ENCODE measurements at places on chromosomes 6 and 20. TPM values are rescaled to one million over a fixed set of nuclear protein-coding genes. Genes with fewer than 3 reads are reported as not detected.
A peak's percentile ranks its signal among the peaks of the same experiment; 100 is the strongest.

ZC2HC1B gene
- not detected for total RNA-seq

GRCh38 chr6:159941286-159942113 is 27.4 kb upstream of the IGF2R start:
- DNase-seq, result no peak

- no peak for DNase-seq
Measured at GRCh38 chr20:24589815-24590177, 120.4 kb downstream of the SYNDIG1 start.

DNA sequence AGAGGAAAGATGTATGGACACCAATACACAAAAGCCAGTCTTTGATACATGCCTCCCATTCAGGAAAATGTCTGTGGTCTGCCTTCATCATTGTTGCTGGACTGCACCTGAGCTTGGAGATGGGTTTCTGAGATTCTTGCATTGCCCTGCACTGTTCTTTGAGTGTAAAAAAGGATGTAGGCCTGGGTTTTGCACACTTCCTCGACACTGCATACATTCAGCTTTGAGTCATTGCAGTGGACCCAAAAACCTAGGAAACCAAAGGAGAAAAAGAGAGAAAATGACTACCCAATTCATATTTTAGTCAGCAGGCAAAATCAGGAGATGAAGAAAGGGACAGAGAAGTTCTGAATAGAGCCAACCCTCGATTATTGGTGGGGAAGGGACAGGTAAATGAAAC is 9.0 kb downstream of the TOMM6 start:
- DNase-seq, result no peak

- no peak for DNase-seq
Measured at GRCh38 chr6:96058082-96058481, 42.3 kb downstream of the FUT9 start.

DNA sequence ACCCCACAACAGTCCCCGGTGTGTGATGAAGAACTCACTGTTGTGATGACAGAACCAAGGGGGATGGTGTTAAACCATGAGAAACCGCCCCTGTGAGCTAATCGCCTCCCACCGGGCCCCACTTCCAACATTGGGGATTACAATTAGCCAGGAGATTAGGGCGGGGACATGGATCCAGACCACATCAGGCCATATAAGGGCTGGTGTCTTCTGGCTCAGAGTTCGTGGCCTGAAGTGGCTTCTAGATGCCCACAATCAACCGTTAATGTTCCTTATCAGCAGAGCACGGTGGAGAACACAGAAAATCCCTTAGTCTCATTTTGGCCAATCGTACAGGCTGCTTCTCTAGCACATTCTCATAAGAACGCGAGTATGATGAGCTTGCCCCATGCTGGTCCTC is 10.9 kb upstream of the MAS1 start:
- no peak for DNase-seq

GRCh38 chr6:112193117-112193516 is 61.2 kb downstream of the LAMA4 start:
- DNase-seq, result no peak

DNA sequence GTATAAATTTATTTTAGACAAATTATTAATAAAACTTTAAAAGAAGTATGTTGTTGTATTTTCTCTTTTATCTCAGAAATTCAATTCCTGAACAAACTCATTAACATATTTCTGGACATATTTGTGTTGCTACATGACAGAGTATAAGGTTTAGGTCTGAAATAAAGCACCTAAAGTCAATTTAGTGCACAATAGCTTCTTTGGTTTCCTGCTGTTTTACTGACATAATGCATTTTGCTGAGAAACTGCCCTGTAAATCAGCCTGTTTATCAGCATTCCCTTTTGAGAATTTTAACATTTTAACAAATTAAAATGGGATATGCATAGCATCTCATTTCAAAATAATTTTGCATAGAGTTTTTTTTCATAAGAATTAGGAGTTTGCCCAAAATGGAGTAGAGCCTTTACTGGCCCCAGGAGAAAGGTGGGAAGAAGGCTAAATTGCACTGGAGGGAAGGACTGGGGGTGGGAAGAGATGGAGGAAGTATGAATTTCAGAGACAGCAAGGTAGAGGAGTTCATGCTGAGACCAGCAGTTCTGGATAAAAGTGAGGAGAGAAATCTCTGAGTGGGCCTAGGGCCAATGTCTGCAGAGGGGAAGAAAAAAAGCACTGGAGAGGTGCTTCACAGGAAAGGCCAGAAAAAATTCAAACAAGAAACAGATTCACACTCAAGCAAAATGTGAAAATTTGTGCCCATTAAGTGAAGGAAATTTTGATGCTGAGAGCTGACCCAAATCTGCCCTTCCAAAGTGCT is 324.2 kb upstream of the HSF2 start:
- DNase-seq, result no peak

RNASET2 gene
- total RNA-seq, result 2.2 TPM

GMEB2 gene
- total RNA-seq, result 12.8 TPM

CST5 gene
- total RNA-seq, result not detected

TFAP2A gene
- total RNA-seq, result 0.32 TPM

GRCh38 chr20:38208088-38208487 is 43.0 kb upstream of the TGM2 start:
- no peak for DNase-seq

NHLRC1 gene
- 0.17 TPM for total RNA-seq

GRCh38 chr6:25548451-25548850 is 103.6 kb upstream of the SCGN start:
- no peak for DNase-seq

SLC52A3 gene
- not detected for total RNA-seq

- no peak for DNase-seq
Measured at GRCh38 chr6:92779746-92780145, 639.6 kb downstream of the EPHA7 start.

NRSN2 gene
- 89.3 TPM for total RNA-seq

GRCh38 chr6:150783813-150784212 is 81.7 kb upstream of the MTHFD1L start:
- DNase-seq, result no peak

GRCh38 chr6:45836438-45836824 is 179.2 kb downstream of the CLIC5 start:
- no peak for DNase-seq

DNA sequence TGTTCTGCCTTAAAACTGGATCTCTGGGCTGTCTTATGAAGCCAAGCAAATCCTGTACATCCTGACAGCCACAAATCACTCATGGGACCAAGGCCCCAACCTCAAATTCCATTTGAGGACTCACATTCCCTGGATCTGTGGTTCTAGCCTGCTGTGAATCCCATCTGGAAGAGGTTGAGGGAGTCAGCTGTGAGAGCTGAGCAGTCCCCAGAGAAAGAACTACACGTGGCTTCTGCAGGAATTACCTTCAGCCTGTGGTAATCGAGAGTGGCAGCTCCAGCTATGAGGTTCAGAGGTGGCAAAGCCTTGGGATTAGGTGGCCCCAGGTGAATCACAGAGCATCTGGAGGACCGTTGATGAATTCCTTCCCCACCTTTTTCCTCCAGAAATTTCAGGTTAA is 245.2 kb downstream of the SLC24A3 start:
- no peak for DNase-seq

GRM1 gene
- 0.17 TPM for total RNA-seq

GRCh38 chr6:128327890-128328289 is 192.5 kb downstream of the PTPRK start:
- DNase-seq, result no peak

DNA sequence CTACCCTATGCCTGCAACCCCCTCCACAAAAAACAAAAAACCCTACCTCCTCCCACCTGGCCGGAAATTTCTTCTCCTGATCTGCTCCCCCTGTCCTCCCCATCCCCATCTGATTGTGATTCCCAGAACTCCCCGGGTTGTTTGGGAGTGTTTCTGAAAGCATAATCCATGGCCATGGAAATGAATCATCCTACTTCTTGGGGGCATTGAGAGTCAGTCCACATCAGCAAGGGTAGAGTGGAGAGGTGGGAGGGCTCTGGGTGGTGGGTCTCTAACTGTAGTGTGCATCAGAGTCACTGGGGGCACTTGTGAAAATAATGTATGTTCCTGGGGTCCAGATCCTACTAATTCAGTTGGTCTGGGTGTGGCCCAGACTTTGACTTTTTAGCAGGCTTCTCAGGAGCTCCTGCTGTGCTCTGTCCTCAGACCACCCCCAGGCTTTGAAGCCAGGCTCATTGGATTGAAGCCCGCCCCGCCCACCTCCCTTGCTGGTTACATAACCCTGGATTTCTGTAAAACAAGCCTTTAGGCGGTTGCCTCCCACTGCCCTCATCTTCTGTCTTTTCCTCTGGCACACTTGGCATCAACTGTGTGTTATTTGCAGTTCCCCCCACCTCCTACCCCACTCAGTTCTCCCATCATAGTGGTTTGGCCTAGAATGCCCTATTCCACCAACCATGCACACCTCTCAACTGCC is 10.5 kb downstream of the PIGT start:
- DNase-seq, result no peak

GRCh38 chr6:157155804-157156203 is 167.5 kb downstream of the TMEM242 start:
- DNase-seq, result no peak

SYS1 gene
- 17.7 TPM for total RNA-seq

DNA sequence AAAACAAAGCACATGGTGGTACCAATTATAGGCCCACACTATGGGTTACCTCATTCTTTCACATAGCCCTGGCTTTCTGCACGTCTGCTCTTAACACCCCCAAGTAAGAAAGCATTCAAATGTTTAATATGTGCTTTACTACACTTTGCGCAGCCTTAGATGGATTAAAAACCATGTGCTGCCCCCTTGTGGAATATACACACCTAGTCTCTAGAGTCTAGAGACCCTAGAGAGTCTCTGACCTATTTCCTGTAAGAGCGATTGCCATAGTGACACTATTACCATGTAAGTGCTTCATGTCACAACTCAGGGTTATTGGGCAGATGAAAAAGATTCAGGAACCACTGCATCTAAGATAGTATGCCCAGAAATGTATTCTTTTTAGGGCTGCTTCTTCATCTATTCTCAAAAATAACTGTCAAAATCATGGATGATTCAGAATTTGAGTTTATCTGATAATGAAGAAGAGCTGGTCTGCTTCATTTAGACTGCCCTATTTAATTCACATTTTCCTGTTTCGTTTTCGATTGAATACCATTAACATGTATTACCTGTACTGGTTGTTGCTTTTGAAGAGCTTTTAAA is 186.3 kb downstream of the ADGB start:
- DNase-seq, result no peak

- DNase-seq, result no peak
Measured at GRCh38 chr6:122931916-122932315, 64.1 kb upstream of the CLVS2 start.

DNA sequence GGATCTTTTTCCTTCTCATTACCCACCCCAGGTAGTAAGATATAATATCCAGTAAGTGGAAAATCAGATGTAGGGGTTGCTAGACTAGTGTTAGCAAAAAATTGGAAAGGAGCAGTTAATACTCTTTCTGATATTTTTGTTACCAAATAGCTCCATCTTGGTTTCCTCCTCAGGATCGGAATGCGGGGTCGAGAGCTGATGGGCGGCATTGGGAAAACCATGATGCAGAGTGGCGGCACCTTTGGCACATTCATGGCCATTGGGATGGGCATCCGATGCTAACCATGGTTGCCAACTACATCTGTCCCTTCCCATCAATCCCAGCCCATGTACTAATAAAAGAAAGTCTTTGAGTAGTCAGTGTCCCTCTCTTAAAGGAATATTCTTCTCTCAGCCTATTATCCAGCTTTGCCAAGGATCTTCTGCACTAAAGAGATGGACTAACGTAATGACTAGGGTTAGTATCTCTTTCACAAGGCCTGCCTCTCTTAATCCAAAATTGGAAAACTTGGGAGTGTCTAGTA is 1.5 kb downstream of the ROMO1 start:
- DNase-seq, result no peak

GRCh38 chr20:47030271-47030810 is 135.7 kb downstream of the EYA2 start:
- DNase-seq, result no peak

PHACTR2 gene
- 9.7 TPM for total RNA-seq

STMND1 gene
- total RNA-seq, result not detected

DNA sequence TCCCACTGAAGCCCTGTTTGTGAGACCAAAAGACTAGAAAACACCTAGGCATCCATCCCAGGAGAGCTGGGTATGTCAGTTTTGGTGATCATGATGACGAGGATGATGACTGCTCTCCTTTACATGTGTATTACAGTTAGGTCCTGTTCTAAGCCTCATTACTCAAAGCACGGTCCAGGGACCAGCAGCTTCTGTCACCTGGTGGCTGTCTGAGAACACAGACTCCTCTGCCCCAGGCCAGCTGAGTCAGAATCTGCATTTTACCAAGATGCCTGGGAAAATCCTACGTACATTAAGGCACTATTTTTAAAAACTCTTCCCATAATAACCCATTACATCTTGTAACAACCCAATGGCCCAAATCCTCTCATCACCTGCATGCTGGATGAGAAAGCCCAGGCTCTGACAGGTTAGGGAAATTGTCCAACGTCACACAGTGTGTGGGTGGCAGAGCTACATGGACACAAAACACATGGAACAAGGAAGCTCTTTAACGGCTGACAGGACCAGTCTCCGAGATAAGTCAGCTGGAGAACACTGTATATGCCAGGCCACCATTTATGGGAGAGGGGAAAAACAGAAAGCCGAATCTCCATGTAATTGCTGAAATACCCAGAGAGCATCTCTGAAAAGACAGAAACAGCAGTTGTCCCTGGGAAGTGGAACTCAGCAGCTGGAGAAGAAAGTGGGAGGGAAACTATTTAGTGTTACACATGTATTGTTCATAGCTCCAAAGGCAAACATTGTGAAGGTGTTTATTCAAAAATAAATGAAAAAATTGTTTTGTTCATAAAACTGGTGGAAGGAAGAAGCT is 65.4 kb downstream of the BMP7 start:
- no peak for DNase-seq

- no peak for DNase-seq
Measured at GRCh38 chr6:3546121-3546520, 89.3 kb upstream of the SLC22A23 start.

DNA sequence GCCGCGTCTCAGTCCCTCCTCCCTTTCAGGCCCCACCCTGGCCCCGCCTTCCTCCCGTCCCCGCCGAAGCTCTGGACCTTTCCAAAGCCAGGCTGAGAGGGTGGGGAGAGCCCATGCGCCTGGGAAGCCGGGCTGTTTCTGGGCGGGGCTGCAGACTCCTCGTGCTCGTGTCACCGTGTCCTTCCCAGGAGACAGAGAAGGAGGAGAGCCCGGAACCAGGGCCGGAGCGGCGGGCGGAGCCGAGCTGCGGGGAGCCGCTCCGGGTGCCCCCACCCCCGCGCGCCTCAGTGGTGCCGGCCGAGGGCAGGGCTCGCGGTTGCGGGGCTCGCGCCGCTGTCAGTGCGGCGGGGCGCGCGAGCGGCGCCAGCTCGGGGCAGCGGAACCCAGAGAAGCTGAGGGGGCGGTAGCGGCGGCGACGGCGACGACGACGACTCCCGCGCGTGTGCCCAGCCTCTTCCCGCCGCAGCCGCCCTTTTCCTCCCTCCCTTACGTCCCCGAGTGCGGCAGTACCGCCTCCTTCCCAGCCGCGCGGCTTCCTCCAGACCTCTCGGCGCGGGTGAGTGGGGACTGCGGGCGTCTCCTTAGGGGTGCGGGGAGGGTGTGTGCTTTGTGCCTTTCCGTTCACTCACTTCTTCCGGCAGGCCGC is at the start of gene RALY:
Gene RALY, plus strand, starts transcription at position 336 of the 646 bp plus-strand sequence. CDS start 78,164 bp downstream, outside the sequence.
- DNase-seq, result peak; percentile 98

Measured in glutamatergic neuron (in vitro differentiated cells).